ENCODE measurements at places on chromosomes 16 and 17. TPM values are rescaled to one million over a fixed set of nuclear protein-coding genes. Genes with fewer than 3 reads are reported as not detected.

The KIF18B gene
- not detected for polyA plus RNA-seq

The KRT34 gene
- polyA plus RNA-seq: not detected

The ZNF469 gene
- polyA plus RNA-seq: 0.10 TPM

The PRR14 gene
- 22.3 TPM for polyA plus RNA-seq

The MYL4 gene
- polyA plus RNA-seq: not detected

The HBA1 gene
- polyA plus RNA-seq: not detected

All from naive thymus-derived CD8-positive, alpha-beta T cell (primary cell).